ENCODE measurements at places on chromosomes 11 and 22.

DNA sequence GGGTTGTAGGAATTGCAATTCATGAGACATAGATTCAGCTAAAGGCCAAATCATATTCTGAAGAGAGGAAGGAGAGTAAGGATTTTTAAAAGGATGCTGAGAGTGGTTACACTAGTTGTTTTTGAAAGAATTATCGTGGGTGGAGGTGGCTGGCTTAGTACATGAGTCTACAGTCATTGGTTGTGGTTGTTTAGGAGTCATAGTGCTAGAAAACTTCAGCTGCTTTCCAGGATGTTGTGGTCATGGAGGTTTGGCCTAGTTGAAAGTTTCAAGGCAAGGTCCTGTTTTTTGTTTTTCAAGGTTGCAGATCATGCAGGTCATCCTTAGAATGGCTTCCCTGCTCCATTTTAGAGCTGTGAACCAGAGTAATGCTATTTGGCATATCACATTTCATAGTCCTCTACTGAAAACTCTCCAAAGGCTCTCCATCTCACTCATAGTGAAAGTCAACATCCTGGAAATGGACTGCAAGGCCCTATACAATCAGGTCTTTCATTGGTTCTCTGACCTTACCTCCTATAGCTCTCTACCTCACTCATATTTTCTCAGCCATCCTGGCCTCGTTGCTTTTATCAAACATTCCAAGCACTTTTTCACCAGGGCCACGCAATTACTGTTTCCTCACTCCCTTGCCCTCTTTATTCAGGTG is 26.1 kb upstream of the ZBTB44 start:
- no peak for DNase-seq

DNA sequence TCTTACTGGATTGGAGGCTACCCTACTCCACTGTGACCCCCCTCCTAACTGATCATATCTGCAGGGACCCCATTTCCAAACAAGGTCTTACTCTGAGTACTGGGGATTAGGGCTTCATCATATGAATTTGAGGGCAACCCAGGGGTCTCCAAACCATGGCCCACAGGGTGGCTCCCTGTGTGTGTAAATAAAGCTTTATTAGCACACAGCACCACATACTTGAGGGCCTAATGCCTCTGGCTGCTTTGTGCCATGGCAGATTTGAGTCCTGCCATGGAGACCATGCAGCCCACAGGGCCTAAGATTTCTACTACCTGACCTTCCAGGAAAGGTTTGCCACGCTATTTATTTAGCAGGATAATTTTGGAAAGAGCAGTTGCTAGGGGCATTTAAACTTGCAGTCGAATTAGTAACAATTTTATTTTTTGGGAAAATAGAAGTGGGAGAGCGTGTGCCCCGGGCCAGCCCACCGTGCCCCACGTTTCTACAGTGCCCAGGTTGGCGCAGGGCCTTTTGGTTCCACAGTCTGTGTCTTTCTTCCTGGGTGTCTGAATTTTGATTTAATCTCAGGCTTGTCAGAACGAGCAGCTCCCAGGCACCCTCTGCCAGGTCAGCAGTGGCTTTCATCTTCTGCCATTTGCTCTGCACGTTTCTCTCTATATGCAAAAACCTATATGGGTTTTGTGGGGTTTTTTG is 92.3 kb downstream of the KCNQ1 start:
- DNase-seq = no peak

DNA sequence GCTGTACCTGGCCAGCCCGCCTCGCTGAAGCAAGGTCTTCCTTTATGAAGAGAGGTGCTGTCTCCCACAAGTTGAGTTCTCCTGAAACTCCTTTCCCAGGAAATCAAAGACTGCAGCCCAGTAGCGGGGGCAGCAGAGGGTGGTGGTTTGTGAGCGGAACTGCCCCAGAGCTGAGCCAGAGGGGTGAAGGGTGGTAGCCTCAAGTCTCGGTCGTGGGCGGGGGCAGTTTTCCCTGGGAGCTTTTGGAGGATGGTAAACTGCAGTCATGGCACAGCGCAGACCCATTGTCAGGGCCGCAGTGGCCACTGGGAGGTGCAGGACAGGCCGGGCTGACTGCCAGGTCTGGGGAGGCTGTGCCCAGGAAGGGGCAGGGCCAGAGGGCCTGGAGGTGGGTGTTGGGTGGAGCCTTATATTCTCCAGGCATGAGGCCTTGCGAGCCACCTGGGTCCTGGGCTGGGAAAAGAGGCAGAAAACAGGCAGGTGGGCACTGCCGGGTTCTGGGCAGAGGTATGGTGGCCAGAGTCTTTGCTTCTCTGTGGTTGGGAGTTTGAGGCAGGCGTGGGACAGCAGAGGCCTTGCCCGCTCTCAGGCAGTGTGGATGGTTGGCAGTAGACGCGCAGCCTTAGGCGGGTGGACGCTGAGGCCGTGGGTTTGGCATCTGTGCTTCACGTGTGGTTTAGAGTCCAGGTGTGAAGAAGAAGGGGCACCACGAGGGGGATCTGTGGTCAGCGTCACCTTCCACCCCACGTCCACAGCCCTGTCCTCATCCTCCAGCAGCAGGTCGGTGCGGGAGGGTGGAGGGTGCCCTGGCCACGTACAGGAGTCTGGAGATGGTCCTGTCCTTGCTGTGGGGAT is 1176.4 kb downstream of the BRD1 start:
- DNase-seq = no peak

DNA sequence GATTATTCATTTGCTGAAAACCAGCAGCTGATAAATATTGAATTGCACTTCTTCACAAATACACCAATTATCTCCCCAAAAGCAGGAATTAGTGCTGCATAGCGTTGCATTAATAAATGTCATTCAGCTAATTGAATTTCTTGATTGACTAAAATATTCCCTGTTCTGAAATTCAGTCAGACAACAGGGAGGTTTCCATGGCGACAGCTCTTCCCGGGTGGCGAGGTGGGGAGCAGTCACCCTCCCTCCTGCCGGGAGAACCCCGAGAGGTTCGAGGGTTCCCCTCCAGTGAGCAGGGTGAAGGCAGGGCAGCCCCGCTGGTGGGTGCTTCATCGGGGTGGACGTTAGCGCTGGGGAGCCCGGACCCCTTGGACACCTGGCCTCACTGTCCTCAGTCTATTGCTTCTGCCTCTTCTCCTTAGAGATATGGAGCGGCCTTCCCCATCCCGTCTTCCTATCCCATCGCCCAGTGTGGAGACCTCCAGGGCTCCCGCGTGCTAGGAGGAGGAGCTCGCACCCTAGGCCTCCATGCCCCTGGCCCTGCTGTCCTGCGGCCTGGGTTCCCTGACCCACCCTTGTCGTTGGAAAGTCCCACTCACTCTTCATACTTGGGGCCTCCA is 983.5 kb downstream of the BRD1 start:
- no peak for DNase-seq

DNA sequence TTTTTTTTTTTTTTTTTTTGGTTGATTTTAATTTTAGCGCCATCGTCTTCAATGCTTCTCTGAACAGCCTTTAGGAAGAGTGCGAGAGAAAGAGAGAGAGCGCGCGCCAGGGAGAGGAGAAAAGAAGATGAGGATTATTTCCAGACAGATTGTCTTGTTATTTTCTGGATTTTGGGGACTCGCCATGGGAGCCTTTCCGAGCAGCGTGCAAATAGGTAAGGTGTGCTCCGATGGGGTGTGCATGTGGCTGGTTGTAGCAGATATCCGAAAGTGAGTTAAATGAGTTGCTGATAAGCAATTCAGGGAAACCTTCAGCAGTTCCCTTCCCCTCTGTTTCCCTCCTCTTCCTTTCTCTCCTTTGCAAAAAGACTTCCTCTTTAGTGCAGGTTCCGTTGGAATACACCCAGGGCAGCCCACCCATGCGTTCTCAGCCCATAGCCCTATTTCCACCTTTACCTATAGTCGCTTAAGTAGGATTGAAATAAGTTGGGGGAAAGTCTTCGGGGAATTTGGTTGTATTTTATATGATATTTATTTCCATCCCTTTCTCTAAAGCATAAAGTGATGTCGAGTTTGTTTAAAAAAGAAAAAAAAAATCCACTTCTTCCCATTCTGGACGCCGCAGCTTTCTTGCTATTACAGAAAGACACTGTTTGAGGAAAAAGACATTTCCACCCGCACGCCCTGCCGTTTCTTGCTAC is 1.1 kb downstream of the GRIA4 start:
- no peak for DNase-seq

DNA sequence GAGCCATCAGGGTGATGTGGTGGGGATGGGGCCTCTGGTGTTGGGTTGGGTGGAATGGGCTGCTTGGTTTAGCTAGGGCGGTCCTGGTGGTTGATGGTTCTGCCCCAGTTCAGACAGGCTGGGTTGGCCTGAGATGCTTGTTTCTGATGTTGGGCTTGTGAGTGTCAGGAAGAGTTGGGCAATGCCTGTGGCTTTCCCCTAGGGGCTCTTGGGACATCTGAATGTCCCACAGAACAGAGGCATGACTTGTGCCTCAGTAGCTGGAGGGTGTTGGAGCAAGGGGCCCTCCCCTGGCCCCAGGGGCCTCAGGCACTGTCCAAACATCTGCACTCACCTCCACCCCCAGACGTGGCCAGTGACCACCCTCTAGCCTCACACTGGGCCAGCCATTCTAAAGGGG is 14.0 kb upstream of the CTSD start:
- DNase-seq = no peak

GRCh38 chr11:8320076-8320475 is 56.4 kb upstream of the LMO1 start:
- DNase-seq = no peak

GRCh38 chr11:72122607-72123006 is 10.1 kb upstream of the ANAPC15 start:
- no peak for DNase-seq

DNA sequence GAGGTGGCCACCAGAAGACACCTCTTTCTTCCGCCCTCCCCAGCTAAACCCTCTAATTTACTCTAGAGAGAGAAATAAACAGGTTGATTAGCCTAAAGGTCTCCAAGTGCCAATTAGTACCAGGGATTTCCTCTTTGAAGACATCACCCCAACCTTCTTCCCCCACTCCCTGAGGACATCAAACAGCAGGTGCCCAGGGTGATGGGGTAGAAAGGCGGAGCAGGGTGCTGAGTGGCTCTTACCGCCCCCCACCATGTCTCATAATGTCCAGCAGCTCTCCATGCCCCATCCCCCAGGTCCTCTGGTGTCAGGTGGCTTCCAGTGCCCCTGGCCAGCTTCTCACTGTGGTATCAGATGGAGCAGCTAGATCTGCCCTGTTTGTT is 5.3 kb upstream of the GNAZ start:
- no peak for DNase-seq

- no peak for DNase-seq
Measured at GRCh38 chr11:86062719-86063118, 6.2 kb downstream of the PICALM start.

DNA sequence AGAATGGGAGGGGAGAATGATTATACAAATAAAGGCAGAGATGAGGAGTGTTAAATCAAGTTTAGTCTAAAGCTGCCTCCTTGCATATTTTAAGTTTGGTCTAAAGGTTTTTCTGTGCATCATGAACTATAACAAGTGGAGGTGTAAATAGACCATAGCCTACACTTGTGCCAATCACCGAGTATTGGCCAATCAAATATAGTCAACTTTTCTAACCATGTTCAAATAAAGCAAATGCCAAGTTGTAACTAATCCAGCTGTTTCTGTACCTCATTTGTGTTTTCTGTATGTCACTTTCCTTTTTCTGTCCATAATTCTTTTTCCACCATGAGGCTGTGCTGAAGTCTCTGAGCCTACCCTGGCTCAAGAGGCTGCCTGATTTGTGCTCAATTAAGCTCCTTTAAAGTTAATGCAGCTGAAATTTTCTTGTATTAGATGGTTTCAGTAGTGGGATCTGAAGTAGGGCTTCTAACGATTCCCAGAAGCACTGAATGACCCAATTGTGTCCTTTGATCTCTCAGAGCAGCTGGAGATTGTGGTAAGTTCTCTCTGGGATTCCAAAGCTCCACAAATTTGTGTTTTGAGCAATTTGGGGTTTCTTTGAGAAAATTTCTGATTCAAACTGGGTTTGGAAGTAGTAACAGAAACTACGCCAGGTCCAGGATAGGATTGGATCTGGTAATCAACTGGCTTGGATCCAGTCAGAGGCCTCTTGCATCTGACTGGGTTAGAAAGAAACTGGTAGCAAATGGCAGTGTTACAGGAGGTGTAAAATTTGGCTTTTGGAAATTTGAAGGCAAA is 25.6 kb downstream of the OR5A2 start:
- no peak for DNase-seq

DNA sequence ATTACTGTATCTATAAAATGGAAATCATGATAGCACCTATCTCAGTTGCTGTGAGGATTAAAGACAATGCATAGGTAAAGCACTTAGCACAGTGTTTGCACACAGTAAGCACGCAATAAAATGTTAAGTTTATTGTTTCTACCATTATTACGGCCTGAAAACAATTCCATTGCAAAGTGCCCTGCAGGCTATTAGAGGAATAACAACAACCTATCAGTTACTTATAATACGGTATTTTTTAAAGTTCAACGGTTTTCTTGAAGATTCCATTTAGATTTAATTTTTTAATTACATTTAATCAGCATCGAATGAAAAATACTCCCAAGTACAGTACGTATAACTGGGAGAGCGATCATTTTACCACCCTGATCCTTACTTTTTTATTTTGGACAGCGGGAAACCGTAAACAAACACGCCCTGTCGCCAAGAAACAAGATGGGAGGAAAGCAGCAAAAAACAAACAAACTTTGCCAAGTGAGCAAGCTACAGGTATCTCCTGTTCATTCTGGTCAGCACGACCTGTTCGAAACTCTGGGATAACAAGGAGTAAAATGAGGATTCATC is 893 bp downstream of the SLC36A4 start:
- no peak for DNase-seq

GRCh38 chr11:61802605-61803004 is 9.9 kb downstream of the FEN1 start:
- DNase-seq = no peak

DNA sequence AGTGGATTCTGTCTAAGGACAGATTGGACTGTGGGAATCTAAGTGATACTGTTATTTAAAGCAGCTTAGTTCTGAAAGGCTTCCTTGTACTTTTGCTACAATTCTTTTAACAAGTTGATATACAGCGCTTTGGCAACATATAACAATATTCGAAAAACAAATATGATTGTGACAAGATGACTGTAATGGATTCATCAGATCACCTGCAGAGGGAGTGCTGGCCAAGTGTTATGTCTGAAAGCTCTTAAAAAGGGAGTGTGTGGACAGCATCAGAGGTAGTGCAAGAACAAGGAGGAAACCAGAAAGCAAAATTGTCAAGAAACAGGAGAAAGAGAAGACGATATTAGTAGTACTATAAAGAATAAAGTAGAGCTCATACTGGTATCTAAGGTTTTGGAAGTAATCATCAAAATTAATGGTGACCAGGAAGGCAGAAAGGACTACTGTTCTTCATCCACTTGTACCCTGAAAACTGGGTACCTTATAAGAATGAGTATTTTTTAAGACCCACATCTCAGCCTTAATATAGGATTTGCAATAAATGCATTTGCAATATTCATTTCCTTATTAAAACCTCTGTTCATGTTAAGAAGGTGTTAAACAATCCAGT is 1112.0 kb upstream of the CCDC90B start:
- no peak for DNase-seq

DNA sequence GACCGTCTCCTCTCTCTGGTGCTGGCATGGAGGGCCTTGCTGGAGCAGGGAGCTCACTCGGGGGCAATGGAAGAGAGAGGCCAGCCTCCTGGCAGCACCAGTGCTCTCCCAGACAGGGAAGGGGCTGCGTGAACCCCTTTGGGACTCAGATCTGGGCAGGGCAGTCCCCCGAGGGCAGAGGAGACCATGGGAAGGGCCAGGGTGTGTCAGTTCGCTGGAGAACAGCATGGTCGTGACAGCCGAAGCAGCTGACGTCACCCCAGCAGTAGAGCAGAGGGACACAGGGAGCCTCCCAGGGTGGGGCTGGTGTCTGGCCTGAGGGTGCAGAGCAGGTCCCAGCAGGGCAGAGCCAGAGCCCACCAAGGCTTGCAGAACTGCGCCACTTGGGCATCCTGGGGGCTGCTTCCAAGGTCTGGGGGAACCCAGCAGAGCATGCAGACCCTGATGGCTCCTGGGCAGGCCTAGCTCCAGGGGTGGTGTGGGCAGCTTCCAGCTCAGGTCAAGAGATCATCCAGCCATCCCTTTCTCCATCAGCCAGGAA is 71.0 kb upstream of the KCNQ1OT1 start:
- DNase-seq = no peak
